EL (cell line): ENCODE measurements at places on chromosomes 13 and 19.

DNA sequence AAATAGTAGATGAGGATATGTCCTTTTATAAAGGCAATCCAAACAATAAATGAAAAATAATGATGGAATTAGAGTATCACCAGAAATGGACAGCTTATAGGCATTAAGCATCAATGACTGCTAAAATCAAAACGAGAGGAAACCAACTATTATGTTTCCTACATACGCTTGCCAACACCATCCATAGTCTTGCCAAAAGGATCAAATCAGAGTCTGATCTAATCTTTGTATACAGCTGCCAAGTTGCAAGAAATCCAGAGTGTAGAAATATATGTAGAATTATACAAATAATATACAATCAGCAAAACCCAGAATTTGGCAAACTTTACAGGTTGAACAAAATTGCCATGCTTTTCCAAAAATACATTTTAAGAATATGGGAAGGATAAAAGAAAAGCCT, 1661.6 kb downstream of the SLITRK1 start:
- DNase-seq = no peak

DNA sequence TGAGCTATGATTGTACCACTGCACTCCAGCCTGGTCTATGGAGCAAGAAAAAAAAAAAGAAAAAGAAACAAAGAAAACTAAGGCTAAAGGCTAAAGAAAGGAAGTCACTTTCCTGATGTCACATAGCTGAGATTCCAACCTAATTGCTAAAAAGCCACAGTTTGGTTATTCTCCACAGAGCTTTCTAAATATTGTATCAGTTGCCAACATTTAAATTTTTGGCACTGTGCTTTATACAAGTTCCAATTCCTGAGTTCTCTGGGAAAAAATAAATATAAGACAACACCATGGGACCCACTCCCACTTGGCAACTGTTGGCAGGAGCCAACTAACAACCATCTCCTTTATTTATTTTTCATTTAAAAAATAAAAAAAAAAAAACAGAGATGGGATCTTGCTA, 11.2 kb upstream of the LYPD3 start:
- peak; percentile 84 for DNase-seq

GRCh38 chr13:30192320-30193093, 114.8 kb downstream of the KATNAL1 start:
- no peak for DNase-seq

DNA sequence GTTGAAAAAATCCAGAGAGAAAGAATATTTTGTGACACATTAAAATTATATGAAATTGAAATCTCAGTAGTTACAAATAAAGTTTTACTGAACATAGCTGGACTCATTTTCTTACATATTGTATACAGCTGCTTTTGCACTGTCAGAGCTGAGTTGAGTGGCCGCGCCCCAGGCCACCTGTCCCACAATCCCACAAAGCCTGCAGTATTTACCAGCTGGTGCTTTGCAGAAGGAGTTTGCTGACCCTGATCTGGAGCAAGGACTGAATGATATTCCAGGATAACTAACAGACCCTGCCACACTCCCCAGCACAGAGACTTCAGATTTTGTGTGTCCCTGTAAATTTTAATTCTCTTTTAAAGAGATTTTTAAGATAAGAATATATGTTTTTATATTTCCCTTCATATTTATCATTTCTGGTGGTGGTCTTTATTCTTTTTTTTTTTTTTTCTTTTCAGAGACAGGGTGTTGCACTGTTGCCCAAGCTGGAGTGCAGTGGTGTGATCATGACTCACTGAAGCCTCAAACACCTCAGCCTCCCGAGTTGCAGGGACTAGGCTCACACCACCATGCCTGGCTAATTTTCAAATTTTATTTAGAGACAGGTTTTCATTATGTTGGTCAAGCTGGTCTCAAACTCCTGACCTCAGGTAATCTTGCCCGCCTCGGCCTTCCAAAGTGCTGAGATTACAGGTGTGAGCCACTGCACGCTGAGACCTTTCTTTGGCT, 48.5 kb downstream of the TDRD12 start:
- DNase-seq = no peak
